ENCODE measurements at places on chromosomes 1 and 21.
A peak's percentile ranks its signal among the peaks of the same experiment; 100 is the strongest.

GRCh38 chr1:14923727-14924452 lies 229.7 kb upstream of the TMEM51 start:
- peak; percentile 79 for DNase-seq

- no peak for DNase-seq
Observed at GRCh38 chr1:90836345-90836679, 119.2 kb upstream of the BARHL2 start.

GRCh38 chr21:34524646-34525601 lies 12.9 kb upstream of the KCNE1 start:
- peak; percentile 73 for DNase-seq

- peak; percentile 69 for DNase-seq
Observed at GRCh38 chr21:33198346-33199099, 31.2 kb upstream of the IFNAR2 start.

- peak; percentile 1 for DNase-seq
Observed at GRCh38 chr1:181551249-181551648, 67.9 kb downstream of the CACNA1E start.

DNA sequence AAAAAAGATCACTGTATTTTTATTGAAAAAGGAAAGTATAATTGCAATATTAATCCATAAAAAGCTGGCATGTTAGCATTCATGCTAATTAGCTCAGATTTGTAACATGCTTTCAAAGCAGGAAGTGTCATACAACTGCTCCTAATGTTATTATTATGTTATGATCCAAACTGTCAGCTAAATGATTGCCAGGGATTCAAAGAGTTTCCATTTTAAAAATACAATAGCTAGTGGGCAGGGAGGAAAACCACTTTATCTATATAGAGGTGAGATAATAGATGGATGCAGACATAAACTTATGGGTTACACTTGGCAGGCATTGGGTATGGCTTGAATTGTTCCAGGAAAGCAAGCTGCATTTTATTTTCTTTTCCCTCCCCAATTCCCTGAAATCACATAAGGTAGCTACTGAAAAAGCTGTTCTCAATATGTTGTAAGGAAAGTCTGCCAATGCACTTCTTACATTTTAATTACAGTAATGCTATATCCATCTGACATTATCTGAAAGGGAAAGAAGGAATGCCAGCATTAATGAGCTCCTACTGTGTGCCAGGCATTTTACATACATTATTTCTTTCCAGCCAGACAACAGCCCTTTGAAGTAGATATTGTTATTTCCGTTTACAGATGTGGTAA lies 9.8 kb upstream of the MYSM1 start:
- no peak for DNase-seq

GRCh38 chr1:170536924-170537551 lies 5.1 kb downstream of the GORAB start:
- DNase-seq, result no peak

DNA sequence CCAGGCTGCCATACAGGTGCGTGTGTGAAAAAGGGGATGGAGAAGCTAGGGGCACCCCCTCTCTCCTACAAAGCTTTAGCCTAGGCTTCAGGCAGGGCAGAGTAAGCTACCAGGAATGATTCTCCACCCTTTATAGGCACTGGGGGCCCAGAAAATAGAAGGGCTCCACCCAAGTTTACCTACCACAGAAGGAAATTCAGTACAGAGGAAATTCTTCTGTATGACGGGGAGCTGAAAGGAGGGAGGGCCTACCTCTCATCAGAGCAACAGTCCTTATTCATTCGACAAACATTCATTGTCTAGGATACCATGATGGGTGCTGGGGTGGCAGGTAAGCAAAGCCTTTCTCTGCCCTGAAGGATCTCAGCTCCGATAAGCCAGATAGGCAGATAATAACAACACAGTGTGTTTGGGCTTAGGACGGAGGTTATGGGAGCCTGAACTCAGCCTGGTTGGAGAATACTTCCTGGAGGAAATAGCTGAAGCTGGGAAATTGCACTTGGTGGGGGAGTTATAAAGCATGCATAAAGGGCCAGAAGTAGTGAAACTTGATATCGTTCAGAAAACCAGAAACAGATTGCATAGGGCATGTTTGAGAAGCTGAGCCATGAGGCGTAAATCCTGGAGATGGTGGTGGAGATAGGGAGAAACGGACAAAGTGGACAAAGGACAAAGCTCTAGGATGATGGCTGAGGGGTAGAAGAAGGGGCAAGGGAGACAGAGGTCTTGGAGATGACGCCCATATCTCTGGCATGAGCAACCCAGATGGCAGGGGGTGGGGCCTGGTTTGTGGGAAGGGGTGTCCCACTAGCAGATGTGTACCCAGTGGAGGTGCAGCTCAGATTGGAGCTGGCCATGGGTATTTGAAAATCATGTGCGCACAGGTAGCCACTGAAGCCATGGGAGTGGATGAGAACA lies 5.3 kb upstream of the P3R3URF start:
- DNase-seq, result peak; percentile 49

DNA sequence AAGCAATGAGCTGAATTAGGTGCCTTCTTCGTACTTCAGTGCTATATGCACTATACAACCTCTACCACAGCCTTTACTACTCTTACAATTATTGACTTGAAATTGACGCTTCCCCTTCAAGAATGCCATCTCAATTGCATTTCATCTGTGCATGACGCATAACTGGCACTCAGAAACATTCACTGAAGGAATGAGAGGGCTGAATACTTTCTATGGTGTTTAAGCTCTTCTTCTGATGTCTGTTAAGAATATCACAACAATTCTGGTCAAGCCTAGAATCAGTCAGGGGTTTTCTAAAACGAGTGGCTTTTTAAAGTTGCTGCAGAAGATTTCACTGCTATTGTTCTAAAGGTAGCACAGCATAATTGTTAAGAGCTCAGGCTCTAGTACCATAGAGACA lies 11.5 kb downstream of the DENND1B start:
- DNase-seq, result no peak

DNA sequence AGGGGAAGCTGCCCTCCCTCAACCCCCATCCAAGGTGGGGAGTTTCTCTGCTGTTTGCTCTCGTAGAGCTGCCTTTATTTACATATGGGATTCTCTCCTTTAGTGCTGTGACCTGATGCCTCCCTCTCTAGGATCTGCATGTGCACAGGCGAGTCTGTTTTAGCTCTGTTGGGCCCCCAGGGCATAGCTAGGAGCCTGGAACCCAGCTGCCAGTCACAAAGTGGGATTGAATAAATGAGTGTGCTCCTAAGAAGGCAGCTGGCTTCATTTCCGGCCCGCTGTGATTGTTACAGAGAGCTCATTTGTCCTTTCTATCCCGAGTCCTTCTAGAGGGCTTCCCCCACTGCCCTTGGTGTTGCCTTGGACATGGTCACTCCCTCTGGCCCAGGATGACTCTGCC lies 176.6 kb downstream of the GRIK3 start:
- no peak for DNase-seq

GRCh38 chr1:246372559-246372958 lies 134.5 kb downstream of the SMYD3 start:
- DNase-seq, result no peak

DNA sequence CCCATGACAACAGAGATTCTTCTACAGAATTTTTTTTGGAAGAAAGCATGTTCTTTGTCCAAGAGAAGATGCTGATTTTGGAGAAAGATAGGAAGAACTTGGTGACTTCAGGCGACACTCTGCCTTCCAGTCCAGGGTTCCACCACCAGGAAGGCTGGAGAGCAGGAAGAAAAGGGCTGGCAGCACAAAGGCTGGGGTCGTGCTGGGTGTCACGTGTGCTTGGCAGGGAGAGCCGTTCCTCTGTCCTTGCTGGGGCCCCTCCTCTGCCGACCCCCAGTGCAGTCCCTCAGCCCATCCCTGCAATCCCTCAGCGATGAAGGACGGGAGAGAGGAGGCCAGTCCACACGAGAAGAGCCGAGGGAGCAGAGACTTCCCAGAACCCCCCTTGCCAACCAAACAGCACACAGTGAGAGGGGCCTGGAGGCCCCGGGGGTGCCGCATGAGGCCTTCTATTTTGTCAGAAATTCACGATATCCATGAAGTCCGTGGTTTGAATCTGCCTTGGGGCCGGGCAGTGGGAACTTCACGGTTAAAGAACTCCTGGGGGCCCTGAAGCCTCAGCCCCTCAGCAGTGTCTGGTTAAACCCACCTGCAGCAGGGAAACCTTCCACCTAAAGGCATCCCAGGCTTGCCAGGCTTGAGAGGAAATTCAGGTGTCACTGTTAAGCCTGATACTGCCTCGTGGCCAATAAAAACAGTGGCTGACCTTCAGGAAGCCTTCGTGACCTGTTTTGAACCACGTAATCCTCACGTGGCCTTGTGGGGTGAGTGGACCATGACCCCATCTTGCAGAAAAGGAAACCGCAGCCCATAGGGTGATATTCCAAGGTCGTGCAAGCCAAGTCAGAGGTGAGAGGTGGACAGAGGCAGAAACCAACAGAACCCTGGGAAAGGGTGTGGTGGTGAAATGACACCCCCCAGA lies 3.4 kb downstream of the KRTAP10-12 start:
- DNase-seq, result no peak

GRCh38 chr1:173867753-173868265 lies at the start of gene GAS5:
GAS5 (minus strand) TSS chr1:173867989.
- peak; percentile 99 for DNase-seq

DNA sequence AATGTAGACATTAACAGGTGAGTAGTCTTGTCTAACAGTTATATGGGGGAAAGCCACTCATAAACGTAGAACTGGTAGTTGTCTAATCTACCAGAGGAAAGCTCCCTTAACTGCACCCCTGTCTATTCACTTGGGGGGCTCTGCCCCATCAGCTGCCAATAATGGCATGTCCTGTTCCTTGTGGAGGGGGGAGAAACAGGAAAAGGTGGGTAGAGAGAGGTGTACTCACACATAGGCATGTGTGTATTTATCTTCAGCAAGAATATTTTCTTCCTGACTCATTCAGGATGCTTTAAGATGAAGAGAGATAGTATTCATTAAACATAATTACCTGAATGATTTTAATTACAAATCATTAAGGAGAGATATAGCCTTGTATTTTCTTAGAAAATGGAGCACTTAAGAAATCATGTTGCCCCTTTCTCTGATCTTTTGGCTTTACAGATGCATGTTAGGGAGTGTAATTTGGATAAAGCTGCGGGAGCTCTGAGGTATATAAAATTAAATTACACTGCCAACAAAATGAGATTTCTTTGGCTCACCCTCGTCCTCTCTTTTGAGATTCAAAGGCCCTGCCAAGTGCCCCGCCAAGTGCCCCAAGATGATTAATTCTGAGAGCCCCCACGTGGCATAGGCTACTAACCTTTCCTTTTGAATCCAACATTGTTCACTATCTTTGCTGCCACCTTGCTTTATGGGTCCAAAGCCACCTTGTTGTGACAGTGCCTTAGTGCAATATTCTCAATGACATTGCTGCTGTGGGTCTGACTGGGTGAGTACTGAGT lies 286.3 kb upstream of the LYPLAL1 start:
- DNase-seq, result no peak

DNA sequence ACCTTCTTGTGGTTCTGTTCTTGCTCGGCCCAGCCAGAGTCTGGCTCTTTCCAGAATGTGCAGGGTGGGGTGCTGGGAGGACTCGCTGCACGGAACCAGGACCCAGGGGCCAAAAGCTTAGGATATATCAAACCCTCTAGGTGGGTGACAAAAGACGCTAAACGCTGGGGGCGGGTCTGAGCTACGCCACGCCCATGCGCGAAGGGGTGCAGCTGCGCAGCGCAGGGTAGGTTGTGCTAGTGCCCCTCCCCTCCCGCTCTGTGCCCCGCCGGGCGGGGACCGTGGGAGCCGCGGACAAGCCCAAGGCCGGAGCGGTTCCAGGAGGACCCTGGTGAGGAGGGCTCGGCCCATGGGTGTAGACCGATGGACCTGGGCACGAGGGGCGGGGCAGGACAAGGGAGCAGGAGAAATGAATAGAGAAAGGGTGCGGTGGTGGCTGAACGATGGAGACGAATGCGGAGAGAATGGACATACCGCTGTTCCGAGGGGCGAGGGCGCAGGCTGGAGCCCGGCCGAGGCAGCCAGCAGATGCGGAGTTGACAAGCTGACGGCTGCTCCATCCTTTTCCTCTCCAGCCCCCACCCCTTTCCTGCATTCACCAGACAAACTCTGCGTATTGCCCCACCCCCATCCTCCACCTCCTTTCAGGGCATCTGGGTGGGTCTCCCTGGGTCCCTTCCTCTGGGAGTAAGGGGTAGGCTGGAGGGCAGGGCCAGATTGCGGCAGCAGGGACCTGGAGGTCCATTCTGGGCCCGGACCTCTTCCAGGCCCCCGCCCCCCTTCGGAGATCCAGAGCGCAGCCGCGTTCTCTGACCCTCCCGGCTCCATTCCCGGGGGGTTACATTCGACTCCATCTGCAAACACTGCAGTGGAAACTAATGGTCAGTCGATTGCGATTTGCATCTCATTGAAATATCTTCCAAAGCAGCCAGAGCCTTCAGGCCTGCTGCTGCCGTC lies at the start of gene RUSC1:
RUSC1 (plus strand) TSS at position 234 of the 957 bp plus-strand sequence. CDS start 880 bp downstream, outside the sequence.
- DNase-seq, result peak; percentile 51

DNA sequence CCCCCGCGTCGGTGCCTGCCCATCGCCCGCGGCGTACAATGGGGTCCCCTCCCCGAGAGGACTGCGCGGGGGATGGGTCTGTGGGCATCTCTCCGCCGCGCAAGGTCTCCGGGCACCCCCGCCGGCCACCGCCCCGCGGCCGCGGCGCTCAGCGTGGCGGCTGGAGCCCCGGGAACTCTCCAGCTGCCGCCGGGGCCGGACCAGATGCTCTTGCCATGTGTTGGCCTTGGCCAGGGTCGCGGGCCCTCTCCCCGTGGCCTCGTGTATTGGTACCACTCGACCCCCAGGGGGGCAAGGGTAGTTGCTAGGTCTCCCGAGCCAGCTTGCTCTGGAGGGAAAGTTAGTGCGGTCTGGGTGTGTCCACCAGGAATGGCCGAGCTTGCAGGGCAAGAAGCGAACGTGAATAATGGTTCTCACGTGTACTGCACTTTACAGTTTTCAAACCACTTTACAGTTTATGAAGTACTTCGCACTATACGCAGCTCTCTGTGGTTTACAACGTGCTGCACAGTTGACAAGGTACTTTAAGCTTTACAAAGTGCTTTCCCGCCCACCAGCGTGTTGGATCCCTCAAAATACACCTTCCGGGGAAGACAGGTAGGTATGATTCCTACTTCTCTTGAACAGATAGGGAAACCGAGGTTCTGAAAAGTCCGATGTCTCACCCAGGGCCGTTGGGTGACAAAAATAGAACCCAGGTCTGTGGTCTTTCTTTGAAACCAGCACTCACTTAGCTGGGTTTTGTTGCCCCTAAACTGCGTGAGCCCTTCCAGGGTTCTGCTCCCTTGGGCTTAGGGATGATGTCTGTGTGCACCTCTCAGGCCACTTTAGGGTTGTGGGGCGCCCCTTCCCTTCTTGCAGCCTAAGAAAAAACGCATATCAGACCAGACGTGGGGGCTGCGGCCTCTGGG lies 1.2 kb downstream of the EPHB2 start:
- DNase-seq, result peak; percentile 13

DNA sequence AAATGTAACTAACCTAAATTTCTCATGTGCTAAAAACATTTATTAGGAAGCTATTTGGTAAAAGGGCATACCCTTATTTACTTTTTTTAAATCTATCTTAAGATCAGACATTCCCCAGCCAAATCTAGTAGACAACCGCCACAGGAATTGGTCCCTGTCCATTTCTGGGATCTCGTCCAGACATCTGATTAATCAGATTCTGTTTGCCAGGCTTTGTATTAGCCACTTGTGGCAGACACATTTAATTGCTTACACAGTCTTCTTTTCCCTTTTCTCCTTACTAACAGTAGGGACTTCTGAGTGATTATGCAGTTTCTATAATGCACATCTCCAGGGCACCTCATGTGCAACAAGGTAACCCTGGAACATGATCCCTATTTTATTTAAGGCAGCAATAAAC lies 449.0 kb upstream of the RGS18 start:
- no peak for DNase-seq

GRCh38 chr1:227325156-227325555 lies 6.9 kb upstream of the CDC42BPA start:
- no peak for DNase-seq
